ENCODE measurements at places on chromosomes 16 and 17.

- no peak for DNase-seq
These were observed 433.7 kb downstream of the KIF2B start for GRCh38 chr17:54256401-54256929.

- DNase-seq = no peak
These were observed 326.6 kb downstream of the PHKB start for GRCh38 chr16:47787696-47788095.

GRCh38 chr17:60091908-60092331 is 13.2 kb upstream of the HEATR6 start:
- DNase-seq = no peak

- no peak for DNase-seq
These were observed 4.9 kb downstream of the POLG2 start for GRCh38 chr17:64491994-64492393.

DNA sequence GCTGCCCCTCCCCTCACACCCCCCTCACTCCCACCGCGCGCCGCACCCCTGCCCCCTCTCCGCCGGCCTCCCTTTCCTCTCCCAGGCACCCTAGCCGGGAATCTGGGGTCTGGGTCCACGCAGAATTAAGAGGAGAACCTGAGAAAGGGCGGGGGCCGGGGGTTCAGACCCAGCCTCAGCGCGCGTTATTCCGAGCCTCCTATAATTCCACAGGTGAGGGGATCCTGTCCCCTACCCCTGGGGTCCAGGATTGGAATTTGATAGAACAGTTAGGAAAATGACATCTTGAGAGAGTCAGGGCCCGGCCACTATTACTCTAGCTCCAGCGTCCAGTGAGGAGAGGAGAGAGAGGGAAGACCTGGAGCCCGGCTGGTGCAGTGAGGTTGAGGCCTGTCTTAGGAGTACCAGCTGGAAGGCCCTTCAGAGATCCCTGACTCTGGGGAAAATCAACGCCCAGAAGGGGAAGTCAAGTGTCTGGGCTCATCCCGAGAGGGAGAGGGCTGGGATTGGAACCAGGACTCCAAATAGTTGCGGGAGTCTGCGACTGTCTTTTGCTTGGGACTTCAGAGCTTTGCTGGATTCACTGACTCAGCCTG is 17.3 kb downstream of the GRB7 start:
- DNase-seq = no peak

Measured in stimulated activated CD8-positive, alpha-beta memory T cell treated with anti-CD3 and anti-CD28 coated beads, Interleukin-7, amount 100 ng/mL, for 1 hour (primary cell).